Aorta (tissue), 5 donors: ENCODE measurements at places on chromosomes 5 and 9.
A peak's percentile ranks its signal among the peaks of the same experiment; 100 is the strongest.

DNA sequence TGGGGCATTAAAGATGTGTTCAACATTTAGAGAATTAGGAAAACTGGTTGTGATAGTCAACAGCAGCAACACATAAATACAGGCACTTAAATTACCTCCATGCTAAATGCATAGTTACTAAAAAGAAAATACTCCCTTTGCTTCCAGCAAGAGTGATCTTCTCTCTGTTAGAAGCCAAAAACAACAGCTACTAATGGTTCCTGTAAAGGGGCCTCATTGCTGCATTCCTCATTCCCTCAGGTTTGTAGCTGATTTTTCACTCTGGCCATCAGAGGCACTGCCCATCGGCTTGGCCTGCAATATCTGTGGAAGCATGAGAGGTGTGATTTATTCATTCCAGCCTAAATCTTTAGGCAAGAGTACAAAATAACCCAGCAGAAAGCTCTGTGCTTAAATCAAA, 466.0 kb upstream of the ADAMTS16 start:
- no peak for DNase-seq

GRCh38 chr9:121395558-121395957, 25.5 kb upstream of the STOM start:
- DNase-seq = no peak

GRCh38 chr9:134138292-134138691, 2.4 kb downstream of the WDR5 start:
- DNase-seq = no peak

- no peak for DNase-seq
These were observed 5.1 kb upstream of the FBXO38 start for GRCh38 chr5:148378670-148379069.

GRCh38 chr9:137619240-137620047, 639 bp downstream of the EHMT1 start:
- DNase-seq = peak; percentile 66

DNA sequence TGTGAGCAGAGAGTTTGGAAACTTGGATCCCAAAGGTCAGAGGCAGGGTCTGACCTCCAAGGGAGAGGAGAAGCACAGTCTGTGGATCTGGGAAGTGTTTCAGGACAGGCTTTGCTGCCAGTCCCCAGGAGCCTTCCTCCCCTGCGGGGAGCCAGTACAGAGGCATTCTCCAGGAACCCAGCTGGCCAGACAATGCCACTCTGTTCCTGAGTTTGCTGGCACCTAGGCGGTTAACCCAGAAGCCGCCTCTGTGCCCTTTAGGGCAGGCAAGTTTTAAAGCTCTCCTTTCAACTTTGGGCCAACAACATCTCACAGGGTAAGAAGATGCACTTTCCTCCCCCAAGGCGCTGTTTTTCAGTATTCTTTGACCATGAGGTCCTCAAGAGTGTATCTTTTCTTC, 37.0 kb upstream of the FGF1 start:
- DNase-seq = no peak

GRCh38 chr9:132892400-132892799, 13.7 kb downstream of the SPACA9 start:
- DNase-seq = no peak

- DNase-seq = no peak
These were observed 9.4 kb upstream of the SMIM23 start for GRCh38 chr5:171776213-171776612.

DNA sequence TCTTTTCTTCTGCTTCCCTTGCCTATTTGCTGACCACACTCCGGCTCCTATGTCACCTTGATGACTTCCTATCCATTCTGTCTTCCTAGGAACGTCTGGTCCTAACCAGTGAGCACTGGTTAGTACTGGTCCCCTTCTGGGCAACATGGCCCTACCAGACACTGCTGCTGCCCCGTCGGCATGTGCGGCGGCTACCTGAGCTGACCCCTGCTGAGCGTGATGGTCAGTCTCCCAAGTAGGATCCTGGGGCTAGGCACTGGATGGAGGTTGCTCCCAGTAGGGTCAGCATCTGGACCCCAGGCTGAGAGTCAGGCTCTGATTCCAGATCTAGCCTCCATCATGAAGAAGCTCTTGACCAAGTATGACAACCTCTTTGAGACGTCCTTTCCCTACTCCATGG, 2.2 kb downstream of the GALT start:
- DNase-seq = no peak

DNA sequence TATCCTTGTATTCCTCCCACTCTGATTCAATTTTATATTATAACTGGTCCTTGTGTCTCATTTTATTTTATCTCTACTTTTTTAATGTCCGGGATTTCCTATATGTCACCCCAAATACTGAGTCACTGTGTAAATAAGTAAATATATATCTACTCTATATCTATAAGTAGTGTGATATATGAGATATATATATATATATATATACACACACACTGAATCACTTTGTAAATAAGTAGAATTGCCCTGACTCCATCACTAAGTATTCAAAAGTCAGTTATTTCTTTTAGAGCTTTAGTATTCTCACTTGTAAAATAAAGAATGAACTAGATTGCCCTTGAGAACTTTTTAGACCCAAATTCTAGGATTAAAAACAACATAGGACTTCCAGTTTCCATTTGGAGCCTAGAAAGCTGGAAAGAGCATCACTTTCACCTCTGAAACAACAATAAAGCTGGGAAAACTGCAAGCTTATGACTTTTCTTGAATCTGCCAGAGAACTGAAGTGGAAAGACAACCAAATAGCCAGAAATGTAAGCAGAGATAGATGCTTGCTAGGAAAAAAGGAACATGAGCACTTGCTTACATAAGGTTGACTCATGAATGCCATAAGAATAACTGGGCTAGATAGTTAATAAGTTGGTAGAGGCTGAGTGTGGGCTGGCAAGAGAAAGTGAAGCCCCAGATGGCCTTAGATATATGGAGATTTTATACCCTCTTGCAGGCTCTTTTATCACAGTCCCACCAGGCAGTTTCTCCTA, 171.1 kb upstream of the TLX3 start:
- DNase-seq = no peak

DNA sequence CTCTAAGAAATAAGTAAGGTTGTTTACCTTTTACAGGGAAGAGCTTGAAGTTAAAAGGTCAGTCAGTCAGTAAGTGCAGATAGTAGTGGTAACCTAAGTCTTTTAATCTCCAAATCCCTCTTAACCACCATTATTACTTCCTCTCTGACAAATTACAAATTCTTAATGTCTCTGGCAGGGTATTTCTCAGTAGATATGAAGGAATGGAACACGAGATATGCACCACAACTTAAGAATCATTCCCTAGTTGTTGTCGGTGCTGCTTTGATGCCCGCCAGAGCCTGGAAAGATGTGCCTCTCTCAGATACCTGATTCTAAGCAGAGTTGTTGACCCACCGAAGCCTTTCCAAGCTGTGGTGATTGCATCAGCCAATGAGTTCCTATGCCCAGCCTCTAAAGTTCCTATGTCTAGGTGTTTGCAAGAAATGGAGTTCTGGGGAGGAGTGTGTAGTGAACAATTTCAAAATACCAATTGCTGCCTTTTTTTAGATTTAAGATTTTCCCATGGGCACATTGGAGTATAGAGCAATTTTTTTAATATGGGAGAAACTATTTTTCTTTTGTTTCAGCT, 78.5 kb downstream of the CD180 start:
- no peak for DNase-seq

- peak; percentile 74 for DNase-seq
These were observed 5.6 kb downstream of the P4HA2 start for GRCh38 chr5:132221781-132222648.

DNA sequence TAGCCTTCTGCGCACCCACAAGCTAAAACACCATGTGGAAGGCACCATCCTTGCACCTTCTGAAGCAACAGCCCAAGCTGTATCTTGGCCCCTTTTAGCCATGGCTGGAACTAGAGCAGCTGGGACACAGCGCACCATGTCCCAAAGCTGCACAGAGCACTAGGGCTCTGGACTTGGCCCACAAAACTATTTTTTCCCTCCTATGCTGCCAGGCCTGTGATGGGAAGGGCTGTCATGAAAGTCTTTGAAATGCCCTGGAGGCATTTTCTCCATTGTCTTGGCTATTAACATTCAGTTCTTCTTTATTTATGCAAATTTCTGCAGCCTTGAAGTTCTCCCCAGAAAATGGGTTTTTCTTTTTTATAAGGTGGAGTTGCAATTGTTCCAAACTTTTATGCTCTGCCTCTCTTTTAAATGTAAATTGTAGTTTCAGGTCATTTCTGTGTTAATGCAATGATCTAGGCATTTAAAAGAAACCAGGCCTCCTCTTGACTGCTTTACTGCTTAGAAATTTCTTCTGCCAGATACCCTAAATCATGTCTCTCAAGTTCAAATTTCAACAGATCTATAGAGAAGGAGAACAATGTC, 996.3 kb downstream of the TAF11L14 start:
- DNase-seq = no peak

DNA sequence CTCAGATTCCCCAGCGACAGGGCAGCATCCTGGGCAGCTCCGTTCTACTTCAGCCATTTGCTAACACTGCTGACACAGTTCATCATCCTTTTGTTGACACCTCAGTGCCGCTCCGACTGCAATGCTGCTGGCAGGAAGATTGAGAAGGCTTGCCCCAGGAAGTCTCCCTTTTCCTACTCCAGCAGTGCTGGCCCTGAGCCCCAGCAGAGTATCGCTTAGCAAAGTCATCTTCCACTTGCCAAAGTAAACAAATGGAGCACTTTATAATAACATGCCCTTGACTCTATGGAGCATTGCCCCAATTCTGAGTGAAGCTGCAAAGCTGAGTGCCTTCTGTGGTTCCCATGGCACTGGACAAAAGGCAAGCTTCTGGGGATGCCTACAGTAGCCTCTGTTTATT, 32.2 kb downstream of the PRLR start:
- peak; percentile 75 for DNase-seq

- no peak for DNase-seq
These were observed 20.8 kb upstream of the SNCAIP start for GRCh38 chr5:122291000-122291901.

DNA sequence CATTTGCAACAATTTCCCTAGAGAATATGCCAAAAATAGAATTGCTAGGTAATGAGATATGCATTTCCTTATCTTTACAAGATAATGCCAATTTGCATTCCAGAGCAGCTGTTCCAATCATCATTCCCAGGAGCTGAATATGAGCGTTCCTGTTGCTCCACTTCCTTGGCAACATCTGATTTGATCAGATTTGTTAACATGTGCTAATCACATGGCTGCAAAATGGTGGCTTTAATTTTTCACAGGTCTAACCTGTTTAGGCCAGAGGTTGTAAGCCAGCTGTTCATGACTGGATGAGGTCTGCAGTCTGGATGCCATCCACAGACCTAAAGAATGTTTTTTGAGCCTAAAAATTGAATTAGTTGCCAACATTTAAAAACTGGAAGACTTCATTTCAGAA, 220.7 kb upstream of the IL12B start:
- no peak for DNase-seq

DNA sequence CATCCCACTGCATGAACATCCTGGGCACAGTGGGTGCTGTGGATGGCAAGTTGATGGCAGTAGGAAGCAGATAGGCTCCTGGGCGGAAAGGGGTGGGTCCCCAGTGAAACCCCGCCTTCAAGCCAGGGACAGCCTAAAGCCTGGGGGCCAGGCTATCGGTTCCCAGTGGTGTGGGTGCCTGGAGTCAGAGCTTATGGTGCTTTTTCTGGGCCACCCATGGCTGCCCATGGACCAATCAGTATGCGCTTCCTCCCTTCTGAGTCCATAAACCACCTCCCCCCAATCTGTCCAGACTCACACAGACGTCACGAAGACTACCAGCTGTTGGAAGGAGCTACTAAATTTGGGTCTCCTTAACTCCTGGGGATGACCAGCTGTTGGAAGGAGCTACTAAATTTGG, 17.5 kb upstream of the ECPAS start:
- no peak for DNase-seq

GRCh38 chr9:136925414-136926153, 19.0 kb downstream of the FBXW5 start:
- DNase-seq = no peak

DNA sequence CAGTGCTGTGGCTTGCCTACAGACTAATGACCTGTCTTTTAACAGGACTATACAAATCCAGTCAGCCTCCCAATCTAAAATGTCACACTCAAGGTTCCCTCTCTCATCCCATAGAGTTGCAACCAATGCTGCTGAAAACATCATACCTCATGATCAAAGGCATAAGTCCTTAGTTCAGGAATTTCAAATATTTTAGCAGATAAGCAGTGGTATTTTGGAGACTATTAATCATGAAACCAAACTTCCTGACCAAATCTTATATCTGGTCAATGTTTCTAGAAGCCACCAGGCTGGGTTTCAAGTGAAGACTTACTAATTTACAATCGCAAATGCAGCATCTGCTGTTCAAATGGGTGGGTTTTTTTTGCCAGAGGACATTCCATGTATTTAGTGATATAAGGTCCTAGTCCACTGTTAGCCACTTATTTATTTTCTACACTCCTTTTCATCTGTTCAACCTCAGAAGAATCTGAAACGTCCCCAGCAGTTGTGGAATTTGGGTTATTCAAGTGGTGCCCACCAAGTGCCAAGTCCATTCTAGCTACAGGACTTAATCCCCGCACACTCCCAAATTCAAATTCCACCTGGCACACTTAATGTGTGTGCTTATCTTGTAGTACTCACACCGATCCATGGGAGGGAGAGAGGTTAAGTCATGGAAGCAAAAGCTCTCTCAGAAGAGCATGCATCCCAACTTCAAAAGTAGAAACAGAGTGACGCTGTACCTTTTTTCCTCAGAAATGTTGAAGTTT, 5.8 kb downstream of the TAS2R1 start:
- DNase-seq = no peak

- no peak for DNase-seq
These were observed 12.3 kb downstream of the DCANP1 start for GRCh38 chr5:135434591-135435466.

DNA sequence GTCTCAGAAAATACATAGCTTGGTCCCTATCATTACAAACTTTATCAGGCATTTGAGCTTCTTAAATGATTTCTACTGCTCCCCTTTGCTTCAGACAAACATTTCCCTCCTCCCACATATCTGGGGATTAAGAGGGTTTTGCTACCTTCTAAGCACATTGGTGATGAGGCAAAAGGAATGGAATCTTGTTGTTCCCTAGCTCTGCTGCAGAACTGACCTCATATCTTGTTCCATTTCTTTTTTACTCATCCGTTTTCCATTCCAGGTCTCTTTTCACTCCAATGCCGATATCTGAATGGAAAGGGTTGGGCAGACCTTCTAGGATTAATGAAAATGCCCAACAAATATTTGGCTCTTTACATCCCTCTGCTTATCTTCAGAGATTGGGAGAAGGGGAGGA, 444.6 kb downstream of the ZNF608 start:
- DNase-seq = no peak

- no peak for DNase-seq
These were observed 98.0 kb downstream of the ANKH start for GRCh38 chr5:14773588-14773987.

DNA sequence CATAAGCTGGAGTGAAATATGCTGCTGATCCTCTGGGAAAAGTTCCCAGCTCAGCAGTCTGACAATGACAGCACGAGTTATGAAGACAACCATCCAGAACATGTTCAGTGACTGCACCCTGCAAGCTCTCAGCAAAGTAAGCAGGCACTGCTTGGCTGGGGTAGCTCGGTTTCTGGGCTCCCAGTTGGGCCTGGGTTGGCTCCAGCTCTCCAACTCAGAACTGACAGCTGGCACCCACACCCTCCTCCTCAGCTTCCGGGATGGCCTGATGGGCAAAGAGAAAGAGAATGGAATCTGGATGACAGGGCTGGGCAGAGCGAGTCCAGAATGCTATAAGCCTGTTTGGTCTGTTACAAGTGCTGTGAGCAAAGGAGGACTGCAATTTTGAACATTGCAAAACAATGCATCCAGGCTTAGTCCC, 185.0 kb downstream of the CSNK1G3 start:
- no peak for DNase-seq

GRCh38 chr5:14269395-14269794, 126.3 kb downstream of the TRIO start:
- no peak for DNase-seq
